ENCODE measurements at places on chromosomes 12 and 14. TPM values are rescaled to one million over a fixed set of nuclear protein-coding genes. Genes with fewer than 3 reads are reported as not detected.

ADAM21 gene
- 0.09 TPM for polyA plus RNA-seq

NUP107 gene
- 46.1 TPM for polyA plus RNA-seq

MIP gene
- polyA plus RNA-seq: 0.13 TPM

PABPN1 gene
- polyA plus RNA-seq: 331 TPM

CAPZA3 gene
- not detected for polyA plus RNA-seq

OTOGL gene
- 0.12 TPM for polyA plus RNA-seq

NOVA1 gene
- polyA plus RNA-seq: 4.9 TPM

TMEM119 gene
- polyA plus RNA-seq: 0.35 TPM

CCDC175 gene
- not detected for polyA plus RNA-seq

SNX6 gene
- polyA plus RNA-seq: 53.4 TPM

ASB2 gene
- polyA plus RNA-seq: 3.2 TPM

PRKAG1 gene
- polyA plus RNA-seq: 57.5 TPM
